Stimulated activated CD8-positive, alpha-beta memory T cell treated with anti-CD3 and anti-CD28 coated beads, Interleukin-2, amount 100 ng/mL, for 1 hour (primary cell): ENCODE measurements at places on chromosomes 6 and 20.
A peak's percentile ranks its signal among the peaks of the same experiment; 100 is the strongest.

DNA sequence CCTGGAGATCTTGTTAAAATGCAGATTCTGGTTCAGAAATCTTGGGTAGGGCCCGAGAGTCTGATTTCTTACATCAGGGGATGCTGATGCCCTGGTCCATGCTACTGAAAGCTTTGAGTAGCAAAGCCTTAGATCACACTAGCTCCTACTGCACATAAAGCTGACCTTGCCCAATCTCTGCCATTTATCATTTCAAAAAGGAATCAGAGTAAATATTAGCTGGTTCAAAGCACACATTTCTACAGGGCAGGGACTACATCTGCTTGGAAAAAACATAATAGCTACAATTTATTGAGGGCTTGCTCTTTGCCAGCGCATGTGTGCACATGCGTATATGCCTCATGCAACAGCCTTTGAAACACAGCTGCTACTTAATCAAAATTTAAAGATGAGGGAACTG is 440.4 kb upstream of the ARID1B start:
- no peak for DNase-seq

- DNase-seq: no peak
Observed at GRCh38 chr6:123529843-123530242, 106.9 kb downstream of the TRDN start.

- DNase-seq: no peak
Observed at GRCh38 chr6:47724300-47724699, 25.9 kb downstream of the ADGRF4 start.

GRCh38 chr6:106037060-106037459 is 49.1 kb upstream of the PRDM1 start:
- DNase-seq: no peak

DNA sequence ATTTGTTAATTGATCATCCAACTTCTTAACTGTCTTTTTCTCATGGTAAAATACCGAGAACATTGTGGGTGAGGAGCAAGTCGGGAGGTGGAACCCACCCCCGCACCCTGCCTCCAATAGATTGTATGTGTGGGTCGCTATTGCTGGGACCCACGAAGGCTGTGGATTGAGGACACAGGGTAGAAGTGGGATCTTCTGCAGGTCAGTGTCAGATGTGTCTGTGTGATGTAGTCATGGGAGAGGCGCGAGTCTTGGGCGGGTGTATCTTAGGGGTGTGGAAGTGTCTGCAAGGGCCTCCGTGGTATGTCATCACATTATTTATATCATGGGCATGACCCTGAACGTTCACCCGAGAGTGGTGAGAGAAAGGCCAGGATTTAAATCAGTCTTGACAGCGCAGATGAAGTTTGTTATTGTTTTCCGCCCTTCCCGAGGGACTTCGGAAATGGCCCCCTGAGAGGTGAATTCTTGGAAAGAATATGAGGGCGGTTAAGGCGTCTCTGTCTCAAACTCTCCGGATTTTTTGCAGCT is 472 bp upstream of the PAQR8 start:
- DNase-seq: peak; percentile 4

DNA sequence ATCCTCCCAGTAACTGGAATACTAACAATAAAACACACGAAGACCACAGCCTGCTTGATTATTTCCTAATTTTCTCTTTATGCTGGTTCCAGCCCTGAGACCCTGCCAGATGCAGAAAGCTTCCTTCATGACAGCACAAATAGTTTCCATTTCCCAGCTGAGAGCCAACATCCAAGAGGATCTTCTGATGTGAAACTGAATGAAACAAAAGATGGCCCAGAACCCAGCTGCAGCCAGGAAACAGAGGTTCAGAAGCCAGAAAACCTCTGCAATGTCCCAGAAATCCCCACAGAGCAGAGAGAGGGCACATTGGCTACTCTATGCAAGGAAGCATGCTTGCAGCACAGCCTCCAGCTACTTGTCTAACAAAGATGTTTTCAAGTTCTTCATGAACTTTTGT is 61.8 kb upstream of the PLEKHG1 start:
- DNase-seq: no peak

DNA sequence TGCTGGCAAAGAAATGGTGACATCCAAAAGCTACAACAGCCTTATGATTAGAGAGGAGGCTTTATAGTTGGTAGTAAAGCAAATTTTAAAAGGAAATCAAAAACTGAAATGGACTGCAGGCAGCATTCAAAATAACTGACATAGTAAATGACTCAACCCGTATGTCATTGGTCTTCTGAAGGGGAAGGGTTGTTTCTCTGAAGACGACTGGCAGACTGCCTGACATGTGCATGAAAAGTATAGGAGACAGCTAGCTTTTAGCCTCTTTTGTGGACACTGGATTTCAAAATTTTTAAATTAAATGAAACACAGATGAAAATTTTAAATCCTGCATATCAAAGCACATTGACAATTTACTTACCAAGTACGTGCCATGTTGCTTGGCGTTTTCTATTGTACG is 90.7 kb downstream of the TRMT6 start:
- DNase-seq: no peak

DNA sequence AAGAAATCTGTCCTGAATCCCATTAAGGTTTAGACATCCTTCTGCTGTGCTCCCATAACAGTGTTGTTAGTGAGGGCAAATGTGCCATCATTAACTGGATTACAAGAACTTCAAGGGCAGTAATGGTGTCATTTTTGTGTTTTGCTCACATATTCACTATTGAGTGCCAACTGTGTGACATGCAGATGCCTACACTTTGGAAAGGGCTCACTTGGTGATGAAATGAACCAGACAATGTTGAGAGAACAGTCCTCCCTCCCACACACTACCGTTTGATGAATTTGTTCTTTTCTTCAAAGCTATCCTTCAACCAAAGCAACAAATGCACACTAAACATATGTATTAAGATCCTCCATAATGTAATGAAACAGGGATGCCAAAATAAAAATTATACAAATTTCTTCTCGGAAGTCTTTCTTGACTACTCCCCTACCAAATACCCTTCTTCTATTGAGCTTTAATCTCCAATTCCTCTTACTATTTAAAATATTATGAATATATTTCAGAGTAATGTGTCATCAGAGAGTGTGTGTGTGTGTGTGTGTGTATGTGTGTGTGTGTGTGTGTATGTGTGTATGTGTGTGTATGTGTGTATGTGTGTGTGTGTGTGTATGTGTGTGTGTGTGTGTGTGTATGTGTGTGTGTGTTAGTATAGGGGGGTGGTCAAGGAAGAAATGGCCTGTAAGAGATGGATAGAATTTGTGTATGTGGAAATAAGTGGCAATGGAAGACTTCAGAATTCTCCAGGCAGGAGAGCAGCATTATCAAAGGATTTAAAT is 92.3 kb upstream of the ENPP5 start:
- DNase-seq: no peak

DNA sequence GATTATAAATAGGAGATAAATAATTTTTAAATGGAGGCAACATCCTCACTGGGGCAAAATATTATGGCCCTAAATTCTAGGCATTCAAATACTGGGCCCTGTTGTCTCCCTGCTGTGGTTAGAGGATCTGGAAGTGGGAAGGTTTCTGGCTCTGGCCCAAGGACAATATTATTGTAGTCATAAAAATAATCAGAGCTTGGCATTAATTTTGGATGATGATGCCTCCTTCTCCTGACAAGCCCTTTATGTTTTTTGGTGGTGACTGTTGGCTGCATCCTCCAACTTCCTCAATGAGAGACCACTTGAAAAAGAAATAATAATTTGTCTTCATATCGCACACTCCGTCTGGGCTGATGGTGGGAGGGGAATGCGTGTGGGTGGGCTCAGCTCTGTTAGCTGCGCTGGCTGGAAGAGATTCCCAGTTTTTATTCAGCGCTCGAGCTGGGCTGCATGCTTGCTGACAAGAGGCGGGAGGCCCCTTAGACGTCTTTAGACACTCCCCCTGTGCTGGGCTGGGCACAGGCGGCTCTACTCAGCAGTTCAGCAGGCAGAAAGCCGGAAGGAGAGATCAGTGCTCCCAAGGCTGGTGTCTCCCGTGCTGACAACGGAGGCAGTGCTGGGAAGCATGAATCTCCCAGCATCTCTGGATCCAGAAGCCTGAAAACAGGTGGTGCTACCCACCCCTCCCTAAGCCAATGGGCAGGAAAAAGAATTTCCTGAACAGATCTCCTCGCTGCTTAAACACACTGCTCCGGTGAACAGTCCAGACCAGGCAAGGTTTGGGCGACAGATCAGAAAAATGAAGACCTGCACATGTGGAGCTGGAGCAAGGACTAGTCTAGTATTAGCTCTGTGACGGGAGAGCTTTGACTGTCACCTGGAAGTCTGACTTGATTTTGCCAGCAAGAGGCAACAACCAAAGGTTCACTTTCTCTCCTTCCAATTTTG is 97.7 kb downstream of the SYCP2 start:
- no peak for DNase-seq

GRCh38 chr6:41581381-41581991 is 35.3 kb downstream of the FOXP4 start:
- DNase-seq: no peak
